ENCODE measurements at places on chromosomes 5 and 9.

GRCh38 chr5:17666726-17667235 lies 32.5 kb downstream of the TAF11L14 start:
- DNase-seq, result no peak

DNA sequence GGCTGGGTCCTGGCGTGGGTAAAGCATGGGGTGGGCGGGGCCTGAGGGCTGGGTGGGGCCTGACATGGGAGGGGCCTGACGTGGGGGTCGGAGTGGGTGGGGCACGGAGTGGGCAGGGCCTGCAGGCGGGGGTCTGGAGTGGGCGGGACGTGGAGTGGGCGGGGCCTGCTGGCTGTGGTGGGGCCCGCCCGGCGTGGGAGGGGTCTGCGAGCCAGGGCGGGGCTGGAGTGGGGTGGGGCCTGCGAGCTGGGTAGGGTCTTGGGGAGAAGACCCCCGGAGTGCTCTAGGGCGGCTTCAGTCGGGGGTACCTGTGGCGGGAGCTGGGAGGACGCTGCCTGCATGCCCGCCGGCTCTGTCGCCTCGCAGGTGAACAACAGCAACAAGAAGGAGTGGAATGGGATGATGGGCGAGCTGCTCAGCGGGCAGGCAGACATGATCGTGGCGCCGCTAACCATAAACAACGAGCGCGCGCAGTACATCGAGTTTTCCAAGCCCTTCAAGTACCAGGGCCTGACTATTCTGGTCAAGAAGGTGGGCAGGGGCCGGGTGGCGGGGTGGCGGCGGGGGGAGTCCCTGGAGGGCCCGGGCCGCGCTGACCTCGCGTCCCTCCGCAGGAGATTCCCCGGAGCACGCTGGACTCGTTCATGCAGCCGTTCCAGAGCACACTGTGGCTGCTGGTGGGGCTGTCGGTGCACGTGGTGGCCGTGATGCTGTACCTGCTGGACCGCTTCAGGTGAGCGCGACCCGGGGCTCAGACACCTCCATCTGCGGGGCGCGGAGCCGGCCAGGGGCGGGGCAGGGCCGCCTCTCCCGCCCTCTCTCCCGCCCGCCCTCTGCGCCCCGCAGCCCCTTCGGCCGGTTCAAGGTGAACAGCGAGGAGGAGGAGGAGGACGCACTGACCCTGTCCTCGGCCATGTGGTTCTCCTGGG lies 8.0 kb downstream of the LRRC26 start:
- DNase-seq, result no peak

DNA sequence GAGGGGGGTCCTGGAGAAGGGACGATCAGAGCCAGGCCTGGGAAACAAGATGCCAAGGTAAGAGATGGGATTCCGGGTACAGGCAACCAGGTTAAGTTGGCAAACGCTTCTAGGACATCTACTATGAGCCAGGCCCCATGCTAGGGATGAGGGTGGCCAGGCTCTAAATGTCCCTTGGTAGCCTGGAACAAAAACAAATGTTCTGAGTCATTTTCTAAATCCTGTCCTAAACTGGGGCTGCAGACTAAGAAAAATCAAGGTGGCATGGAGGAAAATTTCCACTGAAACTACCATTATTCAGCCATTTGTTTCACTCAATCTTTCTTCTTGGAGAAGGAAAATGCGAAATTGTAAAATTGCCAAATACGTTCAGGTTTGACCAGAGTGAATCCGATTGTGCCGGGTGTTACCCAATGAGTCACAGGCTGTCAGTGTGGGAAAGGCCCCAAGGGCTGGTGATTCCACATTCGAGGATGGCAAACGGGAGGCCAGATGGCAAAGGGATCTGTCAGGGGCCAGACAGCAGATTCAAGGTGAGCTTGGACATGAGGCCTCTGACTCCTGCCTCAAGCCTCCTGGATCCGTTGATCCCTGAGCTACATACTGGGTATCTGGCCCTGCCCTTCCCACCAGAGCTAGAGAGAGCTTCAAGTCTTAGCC lies 57.6 kb downstream of the PAX5 start:
- DNase-seq, result no peak

DNA sequence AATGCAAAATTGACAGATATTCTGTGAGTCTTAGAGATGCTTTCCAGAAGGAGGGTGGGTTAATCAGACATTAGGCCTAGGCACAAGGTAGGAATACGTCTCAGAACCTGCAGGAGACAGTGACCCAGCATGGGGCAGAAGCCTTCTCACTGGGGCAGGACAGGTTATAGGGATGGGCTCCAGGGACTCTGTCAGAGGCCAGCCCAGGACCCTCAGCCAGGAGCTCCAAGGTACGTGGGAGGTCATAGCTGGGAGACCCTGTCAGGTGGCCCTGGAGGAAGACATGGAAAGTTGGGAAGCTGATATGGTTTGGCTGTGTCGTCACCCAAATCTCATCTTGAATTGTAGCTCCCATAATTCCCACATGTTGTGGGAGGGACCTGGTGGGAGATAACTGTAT lies 450.4 kb downstream of the GADD45G start:
- DNase-seq, result no peak

DNA sequence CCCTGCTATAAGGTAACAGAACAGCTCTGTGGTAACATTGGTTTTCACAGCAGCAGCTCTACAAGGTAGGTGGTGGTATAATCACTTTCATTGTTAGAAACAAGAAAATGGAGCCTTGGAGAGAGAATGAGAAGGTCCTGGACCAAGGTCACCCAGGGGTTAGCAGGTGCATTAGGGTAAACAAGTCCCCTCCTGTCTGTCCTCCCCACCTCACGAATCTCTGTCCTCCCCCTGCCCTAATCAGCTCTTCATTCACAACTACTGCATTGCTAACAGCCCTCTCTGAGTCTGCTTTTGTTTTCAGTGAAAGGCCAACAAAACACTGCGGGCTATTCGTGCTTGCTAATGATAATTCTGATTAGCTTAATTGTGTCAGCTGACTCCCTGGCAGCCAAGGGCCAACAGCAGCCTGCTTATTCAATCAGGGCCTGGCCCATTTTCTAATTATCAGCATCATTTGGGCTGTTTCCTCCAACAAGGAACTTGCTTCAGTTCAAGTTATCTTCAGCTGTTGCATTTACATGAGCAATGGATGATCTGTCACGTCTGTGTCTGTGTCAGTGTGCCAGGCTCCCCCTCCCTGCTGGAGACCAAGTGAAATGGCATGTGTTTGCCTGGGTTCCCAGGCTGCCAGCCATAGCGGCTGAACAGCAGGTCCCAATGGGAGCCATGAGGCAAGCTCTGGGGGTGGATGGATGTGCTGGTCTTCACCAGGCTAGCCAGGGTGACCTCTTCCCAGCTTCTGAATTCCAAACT lies 56.7 kb upstream of the EQTN start:
- no peak for DNase-seq

DNA sequence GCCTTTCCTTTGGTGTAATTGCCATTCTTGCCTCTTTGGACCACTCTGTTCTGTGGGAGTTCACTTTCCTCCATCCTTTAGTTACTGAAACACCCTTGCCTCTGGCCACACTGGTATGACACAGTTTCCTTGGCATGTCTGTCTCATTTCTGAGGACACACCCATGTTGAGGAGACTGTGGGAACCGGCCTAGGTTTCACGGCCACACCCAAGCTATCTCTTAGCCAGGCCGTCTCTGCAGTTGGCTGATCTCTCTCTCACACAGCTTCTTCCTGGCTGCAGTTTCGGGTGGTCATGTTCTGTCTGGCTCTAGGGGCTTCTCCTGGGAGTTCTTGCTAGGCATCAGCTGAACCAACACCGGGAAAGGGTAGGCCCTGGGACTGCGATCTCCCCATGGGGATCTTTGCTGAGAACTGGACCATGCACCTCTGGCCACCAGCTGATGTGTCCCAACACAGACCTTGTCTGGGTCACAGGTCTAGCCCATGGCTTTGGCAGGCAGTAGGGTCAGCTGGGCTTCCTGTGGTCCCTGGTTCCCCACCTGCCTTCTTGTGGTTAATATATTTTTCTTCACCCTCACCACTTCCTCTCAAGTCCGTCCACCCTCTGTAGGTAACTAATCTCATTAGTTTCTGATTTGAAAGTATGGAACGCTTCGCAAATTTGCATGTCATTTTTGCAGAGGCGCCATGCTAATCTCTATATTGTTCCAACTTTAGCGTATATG lies 24.9 kb downstream of the ARHGEF37 start:
- DNase-seq, result no peak

DNA sequence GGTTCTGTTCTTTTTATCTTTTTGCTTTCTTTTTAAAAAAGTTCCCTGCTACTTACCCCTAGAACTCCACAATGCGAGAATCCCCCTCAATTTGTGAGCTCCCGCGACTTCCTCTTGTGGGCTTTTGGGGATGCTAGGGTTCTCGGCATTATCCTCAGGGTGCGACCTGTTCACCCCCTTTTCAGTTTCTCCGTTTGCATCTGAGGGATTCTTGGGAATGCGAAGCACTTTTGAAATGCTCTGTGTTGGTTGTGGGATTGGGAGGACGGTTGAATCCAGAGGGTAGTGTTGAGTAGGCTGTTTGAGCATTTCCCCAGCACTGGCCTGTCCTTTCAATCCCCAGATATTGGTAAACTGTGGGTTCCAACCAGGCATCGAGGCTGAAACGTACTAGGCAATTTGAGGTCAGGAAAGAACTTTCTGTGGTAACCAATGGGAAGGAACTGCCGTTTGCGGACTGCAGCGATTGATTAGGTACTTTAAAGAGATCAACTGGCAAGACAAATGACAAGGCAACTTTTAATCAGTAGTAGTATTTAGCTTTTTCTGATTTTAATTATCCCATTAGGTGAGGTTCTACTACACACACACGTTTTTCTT lies 415 bp downstream of the XRCC4 start:
- DNase-seq, result no peak

DNA sequence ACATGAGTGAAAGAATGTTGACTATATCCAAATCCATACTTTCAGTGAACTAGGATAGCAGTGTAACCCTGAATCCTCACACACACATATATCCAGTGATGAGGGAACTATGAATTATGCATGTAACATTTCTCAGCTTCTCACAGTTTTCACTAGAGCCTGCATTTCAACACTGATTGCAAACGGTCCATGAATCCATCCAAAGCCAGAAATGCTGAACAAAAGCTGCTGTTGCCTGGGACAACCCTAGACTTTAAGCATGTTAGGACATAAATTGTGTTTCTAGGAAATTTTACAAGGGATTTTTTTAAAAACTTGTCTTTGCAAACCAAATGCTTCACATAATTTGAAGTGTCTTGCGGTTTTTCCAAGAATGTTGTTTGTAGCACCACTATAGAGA lies 2010.0 kb upstream of the WWC1 start:
- no peak for DNase-seq

DNA sequence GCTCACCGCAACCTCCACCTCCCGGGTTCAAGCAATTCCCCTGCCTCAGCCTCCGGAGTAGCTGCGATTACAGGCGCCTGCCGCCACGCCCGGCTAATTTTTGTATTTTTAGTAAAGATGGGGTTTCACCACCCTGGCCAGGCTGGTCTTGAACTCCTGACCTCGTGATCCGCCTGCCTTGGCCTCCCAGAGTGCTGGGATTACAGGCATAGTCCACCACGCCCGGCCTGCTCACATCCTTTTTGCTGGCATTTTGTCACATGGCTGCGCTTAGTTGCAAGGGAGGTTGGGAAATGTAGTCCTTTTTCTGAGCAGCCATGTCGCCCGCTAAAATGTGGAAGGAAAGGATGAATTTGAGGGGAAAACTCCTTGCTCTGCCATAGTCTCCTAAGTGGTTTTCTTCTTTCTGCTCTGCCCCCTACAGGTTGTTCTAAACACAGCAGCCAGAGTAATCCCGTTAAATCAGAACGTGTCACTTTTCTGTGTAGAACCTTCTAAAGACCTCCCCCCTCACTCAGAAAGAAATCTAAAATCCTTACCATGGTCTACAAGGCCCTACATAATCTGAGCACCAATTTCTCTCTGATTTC lies 57.8 kb upstream of the HSPA9 start:
- DNase-seq, result peak; percentile 50

DNA sequence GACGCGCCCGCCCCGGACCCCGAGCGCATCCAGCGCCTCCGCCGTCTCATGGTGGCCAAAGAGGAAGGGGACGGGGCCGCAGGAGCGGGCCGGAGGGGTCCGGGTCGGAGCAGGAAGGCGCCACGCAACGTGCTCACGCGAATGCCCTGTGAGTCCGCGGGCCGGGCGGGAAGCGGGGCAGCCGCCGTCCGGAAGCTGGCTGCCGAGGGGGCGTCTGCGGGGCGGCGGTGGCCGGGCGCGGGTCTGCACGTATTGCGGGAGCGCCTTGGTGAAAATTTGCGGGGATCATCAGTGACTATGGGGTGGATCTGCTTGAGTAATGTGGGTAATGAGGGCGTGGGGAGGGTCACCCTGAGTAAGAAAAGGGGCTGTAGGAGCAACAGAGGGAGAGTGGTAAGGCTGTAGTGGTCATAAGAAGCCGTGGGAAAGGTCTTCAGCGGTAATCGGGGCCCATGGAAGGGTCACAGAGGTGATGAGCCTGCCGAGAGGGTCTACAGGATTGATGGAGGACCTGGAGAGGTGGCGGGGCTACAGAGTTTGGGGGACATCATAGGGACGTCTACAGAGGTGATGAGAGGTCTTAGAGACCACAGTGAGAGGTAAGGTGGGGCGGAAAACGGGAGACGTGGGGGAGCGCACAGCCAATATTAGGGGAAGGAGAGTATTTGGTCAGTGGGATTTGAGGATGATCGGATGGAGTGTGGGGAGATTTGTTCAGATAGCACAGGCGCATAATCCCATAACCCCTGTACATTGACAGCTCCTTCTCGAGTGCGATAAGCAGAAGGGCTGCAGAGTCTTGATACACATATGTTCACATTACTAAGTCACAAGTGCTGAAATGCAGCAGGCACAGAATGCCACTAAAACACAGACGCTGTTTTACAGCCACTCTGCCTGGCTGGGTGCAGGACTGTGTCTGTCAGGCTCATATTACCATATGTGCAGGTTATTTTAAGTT lies 819 bp downstream of the LSM11 start:
- DNase-seq, result peak; percentile 44

GRCh38 chr5:56094579-56095361 lies 100.0 kb upstream of the IL6ST start:
- DNase-seq, result peak; percentile 93

DNA sequence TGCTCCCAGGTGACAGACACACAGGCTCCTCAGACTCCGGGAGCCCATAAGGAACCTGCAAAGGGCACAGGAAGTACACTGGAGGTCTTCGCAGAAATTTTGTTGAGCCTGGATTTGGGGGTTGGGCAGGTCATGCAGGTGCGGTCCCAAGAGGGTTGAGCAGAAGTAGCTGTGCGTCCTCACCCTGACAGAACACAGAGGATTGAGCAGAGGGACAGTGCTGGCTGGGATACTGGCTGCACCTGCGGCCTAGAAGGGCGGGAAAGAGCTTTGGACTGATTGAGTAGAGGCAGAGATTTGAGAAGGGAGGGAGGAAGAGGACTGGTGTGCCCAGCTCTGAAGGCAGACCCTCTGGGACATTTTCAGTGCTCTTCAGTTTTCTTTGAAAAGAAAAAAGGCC lies 65.4 kb downstream of the PTPDC1 start:
- DNase-seq, result no peak
